ENCODE measurements at places on chromosomes 13 and 19.

GRCh38 chr19:18278521-18279265 is 2.7 kb downstream of the JUND start:
- DNase-seq = peak; percentile 46

GRCh38 chr19:9354651-9355050 is 8.2 kb upstream of the ZNF177 start:
- no peak for DNase-seq

DNA sequence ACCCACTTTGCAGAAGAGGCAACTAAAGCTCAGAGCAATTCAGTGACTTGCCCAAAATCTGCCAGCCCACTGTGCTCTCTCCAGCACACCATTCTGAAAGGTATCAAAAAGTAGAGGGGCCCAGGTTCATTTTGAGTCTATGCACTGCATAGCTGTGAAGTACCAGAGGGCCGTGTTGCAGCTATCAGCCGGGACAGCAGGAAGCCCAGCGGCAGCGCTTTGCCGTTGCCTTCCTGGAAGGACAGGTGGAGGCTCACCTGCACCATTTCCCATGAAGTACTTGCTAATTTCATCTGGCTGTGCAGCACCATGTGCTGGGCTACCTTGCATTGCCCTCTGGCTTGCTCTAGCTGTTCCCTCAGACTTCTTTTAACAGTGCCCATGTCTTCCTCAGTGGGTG is 2.7 kb upstream of the SERPINE3 start:
- DNase-seq = no peak

DNA sequence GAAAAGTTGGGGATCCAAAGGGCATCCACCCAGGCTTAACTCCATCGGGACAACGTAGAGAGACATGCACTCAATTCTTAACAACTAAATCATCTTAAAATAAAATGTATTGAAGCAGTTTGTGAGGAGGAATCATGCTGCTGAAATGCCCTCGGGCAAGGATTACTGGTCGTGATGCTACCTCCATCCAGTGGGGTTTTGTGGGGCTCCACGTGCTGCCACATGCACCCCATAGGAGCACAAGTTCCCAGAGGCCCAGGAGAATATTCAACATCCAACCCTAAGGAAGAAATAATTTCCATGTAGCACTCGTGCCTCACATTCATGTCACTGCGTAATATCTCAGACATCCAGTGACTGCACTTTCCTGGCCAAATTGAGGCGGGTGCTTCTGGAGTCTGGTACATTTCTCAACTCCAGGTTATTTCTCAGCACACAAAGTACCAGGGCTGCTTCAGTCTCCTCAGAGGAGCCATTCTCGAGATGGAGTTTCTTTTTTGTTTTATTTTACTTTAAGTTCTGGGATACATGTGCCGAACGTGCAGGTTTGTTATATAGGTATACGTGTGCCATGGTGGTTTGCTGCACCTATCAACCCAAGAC is 429.8 kb downstream of the FOXO1 start:
- no peak for DNase-seq

DNA sequence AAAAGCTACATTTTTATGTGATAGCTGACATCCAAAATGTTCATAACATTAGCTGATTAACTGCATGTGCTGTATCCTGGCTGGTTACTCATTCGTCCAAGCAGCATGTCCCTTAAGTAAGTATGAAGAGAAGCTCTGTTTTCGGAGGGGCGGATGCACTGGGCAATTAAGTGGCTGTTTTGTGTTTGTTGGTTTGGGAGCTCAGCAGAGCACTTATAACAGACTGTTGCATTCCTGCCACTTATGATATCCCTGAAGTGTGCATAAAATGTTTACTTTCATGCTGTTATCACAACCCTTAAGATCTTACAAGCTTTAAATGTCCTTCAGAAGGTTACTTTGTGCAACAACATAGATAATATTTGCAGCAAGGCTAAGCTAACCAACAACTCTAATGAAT is 264.1 kb downstream of the NALCN start:
- no peak for DNase-seq

DNA sequence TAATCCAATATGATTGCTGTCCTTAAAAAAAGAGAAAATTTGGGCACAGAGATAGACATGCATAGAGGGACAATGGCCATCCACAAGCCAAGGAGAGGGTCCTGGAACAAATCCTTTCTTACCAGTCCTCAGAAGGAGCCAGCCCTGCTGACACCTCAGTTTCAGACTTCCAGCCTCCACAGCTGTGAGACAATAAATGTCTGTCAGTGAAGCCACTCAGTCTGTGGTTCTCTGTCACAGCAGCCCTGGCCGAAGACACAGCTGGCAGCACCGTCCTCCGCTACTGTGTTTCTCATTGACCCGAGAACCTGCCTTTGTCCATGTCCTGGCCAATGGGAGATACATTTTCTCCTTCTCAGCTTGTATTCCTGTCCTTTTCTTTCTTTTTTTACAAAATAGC is 207.9 kb downstream of the TM9SF2 start:
- no peak for DNase-seq

GRCh38 chr19:31439270-31439573 is 90.0 kb upstream of the TSHZ3 start:
- no peak for DNase-seq

GRCh38 chr19:58097349-58097748 is 682 bp downstream of the ZSCAN18 start:
- no peak for DNase-seq

DNA sequence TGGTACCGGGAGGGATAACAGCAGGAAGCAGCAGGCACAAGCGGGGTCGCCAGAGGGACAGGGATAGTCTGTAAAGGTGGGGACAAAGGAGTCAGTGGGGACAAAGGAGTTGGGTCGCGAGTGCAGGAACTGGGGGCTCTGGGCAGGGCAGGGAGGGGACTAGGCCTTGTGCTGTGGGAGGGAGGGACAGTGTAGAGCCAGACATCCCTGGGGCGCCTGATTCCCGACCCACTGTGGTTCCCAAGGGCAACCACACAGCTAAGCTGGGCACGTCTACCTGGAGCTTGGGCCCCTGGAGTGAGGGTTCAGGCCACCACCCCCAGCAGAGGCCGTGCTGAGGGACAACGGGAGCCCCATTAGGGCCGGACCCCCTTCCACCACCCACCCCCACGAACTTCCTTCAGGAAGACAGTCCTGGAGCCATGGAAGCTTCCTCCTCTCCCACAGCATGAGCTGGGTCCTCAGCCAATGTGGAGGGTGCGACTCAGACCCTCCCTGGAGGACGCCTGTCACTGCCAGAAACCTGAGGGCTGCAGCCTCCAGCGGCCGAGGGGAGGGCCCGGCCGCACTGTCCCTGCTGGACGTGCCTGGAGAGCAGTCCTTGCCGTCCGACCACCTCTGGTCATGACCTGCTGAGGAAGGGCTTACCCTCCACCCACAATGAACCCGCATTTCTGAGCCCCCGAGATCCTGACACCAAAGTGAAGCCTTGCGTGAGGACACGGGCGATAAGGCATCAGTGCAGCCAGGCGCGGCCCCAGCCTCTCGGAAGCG is 77.9 kb downstream of the SPACA7 start:
- DNase-seq = no peak

DNA sequence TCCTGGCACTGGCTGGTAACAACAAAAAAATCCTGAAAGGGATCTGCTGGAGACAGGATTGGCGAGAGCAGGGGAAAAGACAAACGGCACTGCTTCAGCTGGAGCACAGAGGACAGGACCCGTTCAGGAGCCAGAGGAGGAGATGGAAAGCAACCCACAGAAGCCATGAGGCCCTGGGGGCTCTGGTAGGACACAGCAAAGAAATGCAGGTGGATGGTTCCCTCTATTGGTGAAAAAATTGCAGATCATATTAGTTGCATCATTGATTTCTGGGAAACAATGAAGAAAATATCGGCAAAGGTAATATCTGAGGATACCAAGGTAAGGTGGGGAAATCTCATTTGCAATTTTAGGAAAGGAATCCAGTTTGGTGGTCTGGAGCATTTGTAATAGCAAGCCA is 25.7 kb upstream of the TPP2 start:
- no peak for DNase-seq

DNA sequence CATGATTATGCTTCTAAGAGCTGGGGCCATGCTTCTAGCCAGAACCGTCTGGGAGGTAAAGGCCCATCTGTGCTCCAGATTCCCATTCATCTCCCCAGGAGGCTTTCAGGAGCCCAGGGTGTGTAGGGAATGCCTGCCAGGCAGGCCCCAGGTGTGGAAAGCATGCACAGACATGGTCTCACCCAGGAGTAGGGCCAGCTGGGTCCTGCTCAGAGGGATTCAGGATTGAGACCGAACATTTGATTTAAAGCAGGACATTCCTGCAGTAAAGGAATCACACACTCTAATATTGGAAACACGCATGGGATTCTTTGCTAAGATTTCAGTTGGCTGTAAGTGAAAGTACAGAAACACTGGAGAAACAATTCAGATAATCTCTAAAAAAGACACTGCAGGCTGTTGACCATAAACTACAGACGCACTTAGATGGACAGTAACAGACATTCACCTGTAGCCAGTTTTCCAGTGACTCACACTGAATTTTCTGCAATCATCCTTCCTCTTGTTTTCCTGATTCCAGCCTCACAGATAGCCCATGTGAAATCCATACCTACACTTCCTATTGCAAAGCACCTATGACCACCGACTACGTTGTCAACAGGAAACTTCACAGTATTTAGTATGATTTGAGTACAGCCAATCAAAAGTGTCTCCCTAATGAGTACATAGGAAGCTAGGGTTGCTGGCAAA is 257.8 kb downstream of the TBC1D4 start:
- DNase-seq = no peak

- no peak for DNase-seq
Observed at GRCh38 chr19:11269408-11269807, 7.1 kb upstream of the DOCK6 start.

GRCh38 chr13:107211073-107211472 is 643.1 kb upstream of the ARGLU1 start:
- DNase-seq = peak; percentile 24

- DNase-seq = peak; percentile 34
Observed at GRCh38 chr19:16185768-16186123, 536 bp downstream of the FAM32A start.

DNA sequence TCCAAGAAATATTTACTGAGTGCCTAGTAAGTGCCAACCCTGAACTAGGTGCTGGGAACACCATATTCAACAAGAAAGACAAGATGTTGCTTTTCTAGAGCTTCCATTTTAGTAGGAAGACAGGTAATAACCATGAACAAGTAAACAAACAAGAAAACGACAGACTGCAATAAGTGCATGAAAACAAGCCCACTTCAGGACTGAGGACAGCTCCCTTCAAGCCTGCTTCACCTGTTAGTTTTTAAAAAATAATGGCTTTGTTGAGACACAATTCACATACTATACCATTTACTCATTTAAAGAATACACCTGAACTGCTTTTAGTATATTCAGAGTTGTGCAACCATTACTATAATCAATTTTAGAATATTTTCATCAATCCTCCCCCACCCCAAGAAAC is 30.4 kb downstream of the CYP4F22 start:
- no peak for DNase-seq

DNA sequence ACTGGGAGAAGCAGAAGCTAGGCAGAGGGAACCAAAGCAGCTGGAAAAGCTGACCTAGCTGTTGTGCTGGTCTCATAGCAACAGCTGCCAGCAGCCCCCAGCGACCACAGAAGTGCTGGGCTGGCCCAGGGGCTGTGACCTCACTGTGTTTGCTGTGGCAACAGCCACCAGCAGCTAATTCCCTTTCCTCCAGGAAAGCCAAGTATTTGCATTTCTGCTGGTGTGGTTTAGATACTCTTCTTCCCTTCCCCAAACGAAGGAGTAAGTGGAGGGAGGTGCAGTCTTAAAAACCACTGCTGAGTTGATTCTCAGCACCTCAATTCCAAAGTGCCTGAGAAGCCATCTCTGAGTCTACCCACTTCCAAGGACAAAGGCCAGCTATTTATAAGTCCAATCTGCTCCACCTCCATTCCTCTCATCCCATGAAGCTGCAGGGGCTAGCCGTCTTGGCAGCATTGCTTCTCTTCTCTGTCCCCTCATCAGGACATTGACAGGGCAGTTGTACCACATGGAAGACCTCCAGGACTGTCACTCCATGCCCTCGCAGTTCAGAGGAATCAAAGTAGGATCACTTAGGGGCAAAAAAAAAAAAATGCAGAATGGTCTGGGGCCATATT is 11.5 kb upstream of the CCDC97 start:
- no peak for DNase-seq

DNA sequence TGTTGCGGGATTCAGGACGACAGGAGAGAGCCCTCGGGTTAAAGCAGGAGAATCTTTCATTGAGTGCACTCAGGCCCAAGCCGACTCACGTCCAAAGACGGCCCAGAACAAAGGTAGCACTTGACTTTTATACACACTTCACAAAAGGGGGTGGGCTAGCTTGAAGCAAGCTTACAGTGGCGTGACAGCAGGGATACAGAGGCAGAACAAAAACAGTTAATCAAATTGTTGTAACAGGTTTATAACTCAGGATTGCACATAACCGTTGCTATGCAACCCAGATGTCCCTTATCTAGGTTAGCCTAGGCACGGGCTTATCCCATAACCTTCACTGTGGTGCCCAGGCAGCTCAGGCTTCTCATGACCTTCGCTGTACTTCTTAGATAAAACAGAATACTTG is 2.0 kb downstream of the MED25 start:
- no peak for DNase-seq

DNA sequence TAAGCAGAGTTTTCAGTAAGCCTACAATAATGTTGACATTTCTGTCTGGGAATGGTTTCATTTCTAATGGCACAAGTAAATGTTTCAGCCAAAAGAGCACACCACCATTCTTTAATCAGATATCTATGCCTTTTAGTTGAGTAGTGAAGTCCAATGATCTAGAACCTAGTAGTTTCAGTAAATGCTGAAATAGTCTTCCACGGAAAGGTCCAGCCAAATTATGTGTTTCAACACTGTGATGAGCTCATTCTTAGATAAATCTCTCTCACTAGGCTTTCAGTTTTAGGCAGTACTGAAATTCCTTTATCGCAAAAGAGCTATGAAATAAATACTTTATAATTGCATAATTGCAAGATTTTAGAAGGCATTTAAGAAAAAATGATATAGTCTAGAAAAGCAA is 816.8 kb upstream of the PCDH9 start:
- DNase-seq = no peak

DNA sequence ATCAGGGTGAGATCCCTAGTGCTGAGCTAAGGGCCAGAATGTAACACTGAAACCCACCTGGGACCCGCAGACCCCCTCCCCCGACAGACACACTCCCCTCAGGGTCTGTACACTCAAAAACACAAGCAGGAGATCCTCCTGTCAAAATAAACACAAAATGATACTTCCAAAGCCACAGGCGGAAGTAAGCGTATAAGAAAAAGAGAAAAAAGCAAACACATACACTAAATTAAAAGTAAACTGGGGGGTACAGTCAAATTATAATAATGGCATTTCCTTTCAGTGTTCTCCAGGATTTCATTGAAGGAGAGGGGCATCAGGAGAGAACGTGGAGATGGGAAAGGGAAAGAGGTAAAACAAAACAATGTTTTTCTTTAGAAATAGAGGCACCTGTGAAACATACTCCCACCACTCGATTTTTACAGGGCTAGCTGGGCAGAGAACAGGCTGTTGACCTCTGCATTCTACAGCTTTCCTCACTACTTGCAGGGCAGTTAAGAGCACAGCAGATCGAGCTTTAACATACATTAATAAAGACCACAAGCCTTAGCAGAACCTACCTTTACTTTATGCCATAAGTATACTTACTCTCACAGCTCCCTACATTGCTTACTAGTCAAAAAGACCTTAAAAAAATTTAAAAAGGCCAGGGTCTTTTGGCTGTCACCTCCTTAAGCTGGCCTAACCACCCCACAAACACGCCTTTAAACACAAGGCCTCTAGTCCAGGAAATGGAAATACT is 5.3 kb downstream of the ZIC5 start:
- DNase-seq = no peak

GRCh38 chr13:43364210-43365038 is 341.0 kb downstream of the DNAJC15 start:
- no peak for DNase-seq
